GM23248 (cell line): ENCODE measurements at places on chromosomes 4 and X. TPM values are rescaled to one million over a fixed set of nuclear protein-coding genes. Genes with fewer than 3 reads are reported as not detected.

DNA sequence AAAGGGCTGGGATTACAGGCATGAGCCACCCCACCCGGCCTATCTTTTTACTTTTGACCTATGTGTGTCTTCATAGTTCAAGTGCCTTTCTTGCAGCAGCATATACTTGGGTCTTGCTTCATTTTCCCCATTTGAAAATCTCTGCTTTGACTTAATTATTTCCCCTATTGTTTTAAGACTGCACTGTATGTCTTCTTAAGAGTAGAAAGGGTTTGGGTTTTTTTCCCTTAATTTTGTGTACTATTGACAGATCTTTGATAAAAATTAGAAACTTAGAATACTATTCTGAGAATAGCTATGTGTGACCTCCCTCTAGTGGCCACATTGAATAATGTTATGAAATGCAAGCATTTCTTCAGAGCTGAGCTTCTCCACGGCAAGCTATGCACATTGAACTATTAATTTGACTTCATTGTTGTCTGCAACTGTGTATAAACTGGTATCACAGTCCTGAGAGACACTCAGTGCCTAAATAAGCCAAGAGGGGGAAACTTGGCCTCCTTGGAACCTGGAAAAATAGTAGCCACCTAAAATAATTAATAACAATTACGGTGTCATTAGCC is 8.7 kb upstream of the SLC25A4 start:
- no peak overlapping the region for H3K27ac ChIP-seq
- H3K36me3 ChIP-seq: no peaks in the 10 kb centered on the region
- no peaks in the 10 kb centered on the region for H3K27me3 ChIP-seq
- DNase-seq: peak; percentile 68
- H3K4me3 ChIP-seq: no peak overlapping the region
- H3K4me1 ChIP-seq: no peaks in the 10 kb centered on the region

GRCh38 chr4:10091531-10092181 is 24.9 kb downstream of the WDR1 start:
- no peak for DNase-seq
- H3K4me3 ChIP-seq: no peak overlapping the region
- H3K36me3 ChIP-seq: peaks cover 52% of the 10 kb centered on the region
- H3K27ac ChIP-seq: no peak overlapping the region
- no peaks in the 10 kb centered on the region for H3K27me3 ChIP-seq
- peaks cover 45% of the 10 kb centered on the region for H3K4me1 ChIP-seq

Gene PRR32
- not detected in 2 replicates for total RNA-seq

Gene MAGEA1
- total RNA-seq: not detected in 2 replicates
